ENCODE measurements at places on chromosomes 12 and 14. TPM values are rescaled to one million over a fixed set of nuclear protein-coding genes. Genes with fewer than 3 reads are reported as not detected.

The OR6C2 gene
- not detected for total RNA-seq

The RNASE4 gene
- total RNA-seq, result 53.5 TPM

The SERPINA1 gene
- not detected for total RNA-seq

The TMPRSS12 gene
- not detected for total RNA-seq

The CDKN1B gene
- total RNA-seq, result 28.7 TPM

The ATL1 gene
- total RNA-seq, result 0.81 TPM
